ENCODE measurements at places on chromosomes 1 and 21.

DNA sequence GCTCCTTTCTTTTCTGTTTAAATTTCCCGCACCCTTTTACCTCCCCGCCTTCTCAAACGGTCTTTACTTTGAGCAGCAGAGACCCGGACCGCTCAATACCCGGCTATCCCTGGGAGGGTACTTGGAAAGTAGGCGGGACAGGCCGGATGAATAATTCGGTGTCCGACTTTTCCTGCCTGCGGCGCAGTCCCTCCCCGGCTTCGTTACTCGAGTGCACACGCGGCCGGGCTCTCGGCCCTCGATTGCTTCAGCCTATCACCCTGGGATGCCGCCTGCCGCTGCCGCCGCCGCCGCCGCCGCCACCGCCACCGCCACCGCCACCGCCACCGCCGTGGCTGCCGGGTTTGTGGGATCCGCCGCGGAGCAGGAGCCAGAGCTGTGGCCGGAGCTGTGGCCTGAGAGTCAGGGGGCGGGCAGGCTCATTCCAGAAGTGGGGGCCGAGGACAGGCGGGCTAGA, 382 bp upstream of the RASAL2 start:
- peak; percentile 95 for DNase-seq

DNA sequence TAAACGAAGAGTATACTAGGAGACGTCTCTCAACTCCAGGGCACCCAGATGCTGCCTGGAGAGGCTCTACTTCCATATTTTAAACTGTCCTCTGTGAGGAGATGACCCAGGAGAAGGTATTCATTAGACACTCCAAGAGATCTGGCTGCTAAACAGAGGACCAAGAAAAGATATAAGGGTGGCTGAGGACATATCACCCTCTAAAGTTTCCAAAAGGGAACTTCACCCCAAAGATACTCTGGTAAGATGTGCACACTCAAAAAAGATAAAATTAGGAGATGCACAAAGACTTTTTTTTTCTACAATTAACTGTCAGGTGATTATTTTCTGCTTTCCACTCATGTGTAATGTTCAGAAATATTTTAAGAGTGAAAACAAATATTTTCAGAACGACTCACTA, 1.4 kb downstream of the ZNF670 start:
- no peak for DNase-seq

DNA sequence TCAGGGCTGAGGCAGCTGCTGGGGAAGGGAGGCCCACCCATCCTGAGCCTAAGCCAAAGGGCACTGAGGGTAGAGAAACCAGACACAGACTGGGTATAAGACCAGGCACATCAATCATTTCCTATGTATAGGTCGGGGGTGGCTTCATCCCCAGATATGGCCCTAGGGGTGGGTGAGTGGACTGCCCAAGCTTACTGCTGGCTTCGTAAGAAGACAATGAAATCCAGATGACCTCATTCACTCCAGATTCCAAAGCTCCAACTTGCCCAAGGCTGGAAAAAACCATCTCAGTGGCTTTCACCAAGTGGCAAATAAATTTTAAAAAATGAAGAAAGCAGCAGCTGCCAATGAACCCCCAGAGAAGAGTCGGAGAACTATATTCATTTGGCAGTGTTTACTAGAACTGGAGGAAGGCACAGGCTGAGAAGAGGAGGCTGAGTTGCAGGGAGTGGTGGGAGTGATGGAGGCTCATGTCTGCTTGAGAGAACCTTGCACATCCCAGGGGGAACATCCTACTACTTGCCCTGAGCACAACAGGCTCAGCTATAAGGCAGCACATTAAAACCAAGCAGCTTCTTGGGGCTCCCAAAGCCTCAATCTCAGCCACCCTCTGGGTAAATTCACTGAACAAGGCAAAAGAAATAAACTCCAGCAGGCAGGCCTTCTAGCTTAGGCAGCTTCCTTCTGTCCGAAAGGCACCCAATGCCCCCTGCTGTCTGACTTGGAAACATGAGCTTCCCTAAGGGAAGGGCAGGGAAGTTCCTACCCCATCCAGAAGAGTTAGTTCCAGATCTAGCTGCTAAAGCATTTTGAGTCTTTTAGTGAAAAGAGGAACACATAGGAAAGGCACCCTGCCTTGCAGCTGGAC, 14.1 kb downstream of the PEA15 start:
- no peak for DNase-seq

DNA sequence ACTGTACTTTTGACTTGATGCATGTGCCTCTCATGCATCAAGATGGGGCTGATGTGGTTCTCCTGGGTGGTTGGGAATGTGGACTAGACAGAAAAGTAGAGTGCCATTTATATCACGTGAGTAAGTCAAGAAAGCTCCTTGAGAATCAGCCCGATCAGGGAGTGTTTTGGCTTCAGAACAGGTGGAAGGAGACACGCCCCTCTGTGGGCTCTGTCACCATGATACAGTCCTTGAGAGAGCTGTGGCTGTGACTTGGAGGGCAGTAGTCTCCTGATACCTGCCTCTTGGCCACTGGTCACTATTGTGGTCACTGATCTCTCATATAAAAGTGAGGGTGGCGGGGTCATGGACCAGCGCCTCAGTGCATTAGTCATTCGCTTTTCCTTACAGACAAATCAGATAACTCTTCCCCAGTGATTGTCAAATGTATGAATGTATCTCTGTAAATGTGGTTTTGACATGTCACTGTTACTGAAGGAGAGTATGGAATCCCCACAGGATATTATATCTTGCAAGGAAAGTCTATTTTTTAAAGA, 8.9 kb upstream of the C4BPB start:
- DNase-seq, result peak; percentile 21

- DNase-seq, result no peak
Observed at GRCh38 chr1:33255347-33256220, 708 bp upstream of the ZNF362 start.

- no peak for DNase-seq
Observed at GRCh38 chr21:34362670-34363069, 1.1 kb upstream of the KCNE2 start.

DNA sequence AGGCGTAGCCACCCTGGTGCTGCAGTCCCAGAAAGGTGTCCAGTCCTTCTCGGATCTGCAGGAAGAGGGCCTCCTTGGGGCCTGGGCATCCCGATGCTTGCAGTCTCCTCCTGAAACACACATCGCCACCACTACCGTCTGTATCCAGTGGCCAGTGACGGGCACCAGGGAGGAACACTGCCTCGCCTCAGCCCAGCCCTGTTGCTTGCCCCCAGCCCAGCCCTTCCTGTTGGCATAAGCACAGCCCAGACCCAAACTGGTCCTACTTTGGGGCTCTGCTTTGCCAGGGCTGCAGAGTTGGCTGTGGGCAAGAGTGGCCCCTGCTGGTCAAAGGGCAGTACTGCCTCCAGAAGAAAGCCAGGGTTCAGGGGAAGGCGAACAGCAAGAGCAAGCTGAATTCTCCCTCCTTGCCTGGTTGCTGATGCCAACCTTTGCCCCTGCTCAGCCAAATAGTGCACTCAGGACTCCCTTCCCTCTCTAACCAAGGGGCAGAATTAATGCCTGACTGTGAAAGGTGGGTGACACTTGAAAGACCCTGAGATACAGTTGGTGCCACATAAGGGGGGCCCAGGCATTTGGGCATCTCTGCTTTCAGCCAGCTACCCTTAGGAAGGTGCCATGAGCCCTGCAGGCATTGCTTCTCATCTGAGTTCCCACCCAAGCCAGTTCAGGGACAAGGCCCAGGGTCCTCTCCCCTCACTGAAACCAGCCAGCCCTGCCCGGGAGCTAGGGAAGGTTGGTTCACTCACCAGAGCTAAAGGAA, 11.1 kb upstream of the ARHGEF2 start:
- peak; percentile 64 for DNase-seq

GRCh38 chr1:42144711-42145388, 8.4 kb upstream of the GUCA2B start:
- DNase-seq, result no peak

- DNase-seq, result no peak
Observed at GRCh38 chr1:204652497-204652896, 33.0 kb downstream of the LRRN2 start.

DNA sequence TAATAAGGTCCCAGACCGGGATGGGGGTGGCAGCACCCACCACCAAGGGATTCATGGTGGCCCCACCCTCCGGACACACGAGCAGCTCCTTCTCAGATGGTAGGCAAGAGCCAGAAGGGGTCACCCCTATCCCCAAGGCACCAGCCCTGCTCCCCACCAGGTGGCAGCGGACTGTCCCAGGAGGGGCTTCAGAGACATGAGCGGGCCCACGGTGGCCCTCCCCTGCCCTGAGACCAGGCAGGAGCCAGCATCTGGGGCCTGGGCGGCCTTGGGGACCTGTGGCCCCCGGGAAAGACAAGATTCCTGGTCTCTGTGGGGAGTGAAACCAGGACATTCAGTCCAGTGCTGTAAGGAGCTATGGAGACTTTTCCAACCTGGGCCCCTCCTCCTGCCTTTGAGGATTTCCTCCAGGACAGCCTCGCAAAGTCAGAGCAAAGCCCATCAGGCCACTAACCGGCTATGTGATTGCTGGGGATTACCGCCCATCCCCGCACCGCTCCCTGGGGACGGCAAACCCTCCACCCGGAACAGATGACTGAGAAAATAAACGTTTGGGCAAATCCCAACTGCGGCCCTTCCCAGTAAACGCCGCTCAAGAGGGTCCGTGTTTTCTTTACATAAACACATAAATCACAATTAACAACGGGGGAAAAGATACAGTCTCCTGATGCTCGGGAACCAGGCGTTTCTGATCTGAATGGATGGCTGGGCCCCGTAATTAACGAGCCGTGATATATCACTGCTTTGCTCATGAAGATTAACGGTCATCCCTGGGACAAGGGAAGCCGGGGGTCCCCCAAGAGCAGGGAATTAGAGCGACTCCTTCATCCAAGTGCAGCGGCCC, 50.9 kb upstream of the ARHGEF16 start:
- DNase-seq, result no peak

DNA sequence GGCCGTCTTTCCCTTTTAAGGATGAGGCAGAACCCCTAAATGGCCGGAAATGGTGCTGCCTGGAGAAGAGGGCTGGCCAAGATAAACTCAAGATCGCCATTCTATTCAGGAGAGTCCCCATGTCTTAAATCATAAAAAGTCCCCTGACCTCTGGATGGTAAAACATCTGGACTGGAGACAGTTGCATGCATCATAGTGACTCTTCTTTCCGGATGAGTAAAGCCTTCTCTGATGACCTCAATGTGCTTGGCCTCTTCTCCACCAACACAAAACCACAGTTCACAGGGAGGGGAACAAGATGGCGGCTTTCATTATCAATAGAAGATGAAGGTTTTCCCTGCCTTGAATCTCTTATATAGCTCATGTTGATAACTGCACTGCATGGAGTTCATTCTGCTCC, 27.5 kb upstream of the H6PD start:
- DNase-seq, result no peak

GRCh38 chr1:166166698-166167571, at the start of gene FAM78B:
Gene FAM78B (minus strand): TSS chr1:166167001. CDS start chr1:166166248, 753 bp downstream.
- DNase-seq, result peak; percentile 70

DNA sequence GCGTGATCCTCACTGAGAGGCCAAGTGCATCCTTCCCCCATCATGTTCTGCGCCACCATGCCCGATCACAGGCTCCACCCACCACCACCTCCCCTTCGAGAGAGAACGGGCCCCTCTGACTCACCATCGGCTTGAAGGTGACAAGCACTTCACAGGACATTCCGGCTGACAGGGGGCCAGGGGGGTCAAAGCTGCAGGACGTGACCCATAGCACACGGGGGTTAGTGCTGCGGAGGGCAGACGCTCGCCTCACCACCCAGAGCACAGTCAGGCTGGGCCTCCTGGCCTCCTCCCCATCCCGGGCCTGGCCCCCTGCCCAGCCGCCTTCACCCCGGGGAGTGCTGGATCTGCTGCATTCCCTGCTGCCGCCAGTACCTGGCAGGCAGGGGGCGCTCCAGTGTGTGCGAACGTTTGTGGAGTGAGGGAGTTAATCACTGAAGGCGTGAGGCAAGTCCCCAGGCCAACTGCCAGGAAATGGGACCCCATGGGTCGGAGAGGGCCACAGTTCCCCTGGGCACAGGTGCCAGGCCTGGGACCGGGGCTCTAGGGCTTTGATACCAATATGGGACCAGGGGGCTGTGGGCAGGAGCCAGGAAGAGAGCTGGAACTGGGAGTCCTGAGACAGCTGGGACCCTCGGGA, 40.9 kb upstream of the TMEM52 start:
- peak; percentile 65 for DNase-seq

GRCh38 chr1:233554037-233554436, 59.9 kb upstream of the KCNK1 start:
- DNase-seq, result no peak

DNA sequence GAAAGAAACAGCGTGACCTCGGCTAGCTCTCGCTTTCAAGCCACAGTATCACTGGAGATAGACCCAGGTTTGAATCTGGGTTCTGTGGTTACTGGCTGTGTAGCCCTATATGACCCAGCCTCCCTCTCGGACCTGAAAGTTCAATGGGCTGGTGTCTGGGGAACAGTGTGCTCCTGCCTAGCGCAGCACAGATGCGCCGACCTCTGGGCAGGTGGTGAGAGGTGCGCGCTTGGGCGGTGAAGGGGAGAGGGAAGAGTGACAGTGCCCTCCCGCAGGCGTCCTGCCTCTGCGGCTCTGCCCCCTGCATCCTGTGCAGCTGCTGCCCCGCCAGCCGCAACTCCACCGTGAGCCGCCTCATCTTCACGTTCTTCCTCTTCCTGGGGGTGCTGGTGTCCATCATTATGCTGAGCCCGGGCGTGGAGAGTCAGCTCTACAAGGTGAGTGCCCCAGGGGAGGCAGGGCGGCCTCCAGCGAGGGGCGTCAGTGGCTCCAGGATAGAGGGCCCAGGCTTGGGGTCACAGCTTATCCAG, 10.5 kb downstream of the SERINC2 start:
- no peak for DNase-seq

GRCh38 chr1:206575165-206575893, 36.9 kb downstream of the EIF2D start:
- DNase-seq, result no peak

DNA sequence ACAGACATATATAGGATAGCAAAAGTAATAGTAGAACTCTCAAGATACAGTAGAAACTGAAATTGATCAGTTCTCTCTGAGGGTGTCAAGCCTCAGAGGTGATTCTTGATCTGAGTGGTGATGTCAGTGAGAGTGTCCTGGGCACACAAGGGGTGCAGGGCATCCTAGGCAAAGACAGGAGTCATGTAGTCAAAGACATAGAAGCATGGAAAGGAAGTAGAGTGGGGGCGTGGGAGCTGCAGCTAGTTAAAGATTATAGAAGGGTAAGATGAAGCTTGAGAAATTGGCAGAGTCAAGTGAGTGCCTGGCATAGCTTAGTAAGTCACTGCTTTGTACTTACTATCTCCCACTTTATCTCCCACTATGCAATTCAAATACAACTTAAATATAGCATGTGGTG, 22.8 kb downstream of the CDC7 start:
- no peak for DNase-seq

All from LoVo (cell line).